Activated CD4-positive, CD25-positive, alpha-beta regulatory T cell treated with anti-CD3 and anti-CD28 coated beads, Interleukin-2, amount 50 U/mL, for 72 hours (primary cell): ENCODE measurements at places on chromosomes 11 and 22.

GRCh38 chr11:134385774-134386565 is 26.1 kb downstream of the B3GAT1 start:
- DNase-seq: no peak

GRCh38 chr11:67544616-67545242 is 21.5 kb upstream of the CABP2 start:
- DNase-seq: no peak

- DNase-seq: no peak
Measured at GRCh38 chr11:91846649-91847048, 378.0 kb upstream of the FAT3 start.

- no peak for DNase-seq
Measured at GRCh38 chr22:40951795-40952605, 822 bp downstream of the RBX1 start.

DNA sequence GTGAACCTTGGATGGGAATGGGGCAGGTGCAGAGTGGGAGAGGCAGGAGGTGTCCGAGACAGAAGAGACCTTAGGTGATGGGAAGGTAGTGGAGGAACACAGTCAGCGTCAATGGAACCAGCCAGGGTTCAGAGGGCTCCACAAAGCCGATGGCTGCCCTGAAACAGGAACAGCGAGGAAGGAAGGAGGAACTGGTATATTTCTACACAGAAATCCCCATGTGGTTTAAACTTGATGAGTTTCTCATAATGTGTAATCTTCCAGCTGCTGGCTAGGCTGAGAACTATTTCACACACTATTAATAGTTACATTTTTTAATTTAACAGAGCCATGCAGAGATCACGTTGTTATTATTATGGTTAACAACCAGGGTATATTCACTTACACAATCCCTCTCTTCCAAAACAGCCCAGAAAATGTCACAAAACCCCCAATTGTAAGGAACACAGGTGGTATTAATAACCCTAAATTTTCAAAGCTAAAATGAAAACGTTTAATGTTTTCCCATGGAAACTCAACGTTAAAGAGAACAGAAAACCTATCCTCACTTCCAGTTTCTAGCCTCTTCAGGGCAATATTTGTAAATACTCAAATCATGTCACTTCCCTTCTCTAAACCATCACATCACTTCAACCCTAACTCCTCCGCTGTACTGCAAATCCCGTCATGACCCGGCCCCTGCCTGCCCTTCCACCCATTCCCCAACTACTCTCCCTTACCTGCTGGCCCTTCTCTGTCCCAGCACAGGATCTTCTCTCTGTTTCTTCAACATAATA is 74.5 kb upstream of the ARFGAP3 start:
- no peak for DNase-seq

- no peak for DNase-seq
Measured at GRCh38 chr11:111378185-111378860, 752 bp downstream of the POU2AF1 start.

- no peak for DNase-seq
Measured at GRCh38 chr22:21780259-21780658, 44.7 kb upstream of the YPEL1 start.

DNA sequence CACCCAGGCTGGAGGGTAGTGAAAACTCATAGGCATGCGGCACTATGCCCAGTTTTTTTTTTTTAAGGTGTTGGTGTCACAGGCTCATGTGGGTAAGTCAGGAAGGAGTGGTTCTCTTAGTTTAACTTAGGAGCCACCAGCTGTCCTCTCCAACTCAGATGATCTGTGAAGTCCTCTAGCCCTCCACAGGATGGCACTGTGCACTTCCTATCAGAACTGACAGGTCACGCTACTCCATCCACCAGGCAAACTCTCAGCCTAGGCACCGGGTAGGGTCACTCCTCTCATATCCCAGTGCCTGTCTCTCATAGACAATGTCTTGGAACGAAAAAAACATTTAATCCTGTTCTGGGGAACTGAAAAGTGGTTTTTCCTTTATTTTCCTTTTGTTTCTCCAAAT is 16.5 kb downstream of the NAP1L4 start:
- no peak for DNase-seq

DNA sequence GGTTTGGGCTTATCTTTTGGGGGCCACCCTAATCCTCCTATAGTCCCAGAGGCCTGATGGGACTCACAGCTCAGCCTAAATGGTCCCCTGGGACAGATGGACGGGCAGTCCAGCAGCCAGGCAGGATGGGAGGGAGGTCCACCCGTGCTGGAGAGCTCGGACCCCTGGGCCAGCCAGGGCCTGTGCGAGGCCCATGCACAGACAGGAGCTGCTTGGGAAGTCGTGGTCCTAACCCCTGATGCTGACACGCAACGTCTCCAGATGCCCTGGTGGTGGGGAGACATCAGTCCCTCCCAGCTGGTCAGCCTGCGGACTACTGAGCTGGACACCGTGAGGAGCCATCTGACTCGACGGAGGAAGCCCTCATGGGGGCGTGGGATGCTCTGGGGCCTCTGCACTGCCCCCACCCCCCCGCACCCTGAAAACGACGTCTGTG is 31.2 kb upstream of the MUC5AC start:
- no peak for DNase-seq

- no peak for DNase-seq
Measured at GRCh38 chr22:17931400-17931825, 92.9 kb downstream of the MICAL3 start.

GRCh38 chr11:65505466-65506289 is 6.8 kb downstream of the MALAT1 start:
- DNase-seq: no peak

DNA sequence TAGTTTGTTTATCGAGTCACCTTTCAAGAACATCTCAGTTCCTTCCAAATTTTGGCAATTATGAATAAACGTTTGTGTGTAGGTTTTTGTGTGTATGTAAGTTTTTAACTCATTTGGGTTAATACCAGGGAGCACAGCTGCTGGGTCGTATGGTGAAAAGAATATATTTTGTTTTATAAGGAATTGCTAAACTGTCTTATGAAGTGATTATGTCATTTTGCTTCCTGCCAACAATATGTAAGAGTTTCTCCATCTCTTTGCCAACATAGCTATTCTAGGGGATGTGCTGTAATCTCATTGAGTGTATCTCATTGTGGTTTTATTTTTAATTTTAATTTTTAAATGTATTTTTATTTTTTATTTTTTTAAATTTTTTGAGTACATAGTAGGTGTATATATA is 27.3 kb downstream of the BCL2L13 start:
- no peak for DNase-seq

- no peak for DNase-seq
Measured at GRCh38 chr11:95121698-95122097, 32.1 kb downstream of the ENDOD1 start.

DNA sequence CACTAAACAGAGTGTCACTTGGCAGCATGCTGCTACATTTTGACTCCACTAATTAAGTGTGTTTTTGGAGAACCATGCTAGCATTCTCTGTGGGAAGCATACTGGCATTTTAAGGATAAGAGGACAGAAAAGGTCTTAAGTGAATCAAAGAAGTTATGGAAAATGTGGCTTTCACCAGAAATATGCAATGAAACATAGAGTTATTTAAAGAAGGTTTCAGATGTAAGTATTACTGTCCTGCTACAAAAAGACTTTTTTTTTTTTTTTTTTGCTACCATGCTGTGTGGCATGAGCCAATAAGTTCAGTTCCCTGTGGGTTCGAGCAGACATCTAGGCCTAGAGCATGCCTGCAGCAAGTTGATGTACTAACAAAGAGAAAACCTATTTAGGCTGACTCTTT is 187.6 kb downstream of the MSANTD4 start:
- no peak for DNase-seq
